ENCODE measurements at places on chromosomes 3 and 15.
A peak's percentile ranks its signal among the peaks of the same experiment; 100 is the strongest.

DNA sequence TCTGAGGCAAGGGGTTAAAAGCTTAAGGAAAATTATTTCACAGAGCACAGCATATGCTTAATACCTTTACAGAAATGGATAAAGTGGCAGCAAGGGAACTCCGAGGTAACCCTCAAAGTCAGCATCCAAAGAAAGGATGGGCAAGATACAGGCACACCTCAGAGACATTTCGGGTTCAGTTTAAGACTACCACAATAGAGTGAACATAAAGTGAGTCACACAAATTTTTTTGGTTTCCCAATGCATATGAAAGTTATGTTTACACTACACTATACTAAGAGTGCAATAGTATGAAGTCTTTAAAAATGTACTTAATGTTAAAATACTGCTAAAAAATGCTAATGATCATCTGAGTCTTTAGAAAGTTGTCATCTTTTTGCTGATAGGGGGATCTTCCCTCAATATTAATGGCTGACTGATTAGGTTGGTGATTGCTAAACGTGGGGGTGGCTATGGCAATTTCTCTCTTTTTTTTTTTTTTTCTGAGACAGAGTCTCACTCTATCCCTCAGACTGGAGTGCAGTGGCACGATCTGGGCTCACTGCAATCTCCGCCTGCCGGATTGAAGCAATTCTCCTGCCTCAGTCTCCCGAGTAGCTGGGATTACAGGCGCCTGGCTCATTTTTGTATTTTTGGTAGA lies 10.0 kb downstream of the UBR1 start:
- no peak for DNase-seq

- DNase-seq: no peak
Measured at GRCh38 chr3:65902304-65902793, 136.4 kb downstream of the MAGI1 start.

- DNase-seq: no peak
Measured at GRCh38 chr15:35308802-35309201, 223.7 kb upstream of the NANOGP8 start.

DNA sequence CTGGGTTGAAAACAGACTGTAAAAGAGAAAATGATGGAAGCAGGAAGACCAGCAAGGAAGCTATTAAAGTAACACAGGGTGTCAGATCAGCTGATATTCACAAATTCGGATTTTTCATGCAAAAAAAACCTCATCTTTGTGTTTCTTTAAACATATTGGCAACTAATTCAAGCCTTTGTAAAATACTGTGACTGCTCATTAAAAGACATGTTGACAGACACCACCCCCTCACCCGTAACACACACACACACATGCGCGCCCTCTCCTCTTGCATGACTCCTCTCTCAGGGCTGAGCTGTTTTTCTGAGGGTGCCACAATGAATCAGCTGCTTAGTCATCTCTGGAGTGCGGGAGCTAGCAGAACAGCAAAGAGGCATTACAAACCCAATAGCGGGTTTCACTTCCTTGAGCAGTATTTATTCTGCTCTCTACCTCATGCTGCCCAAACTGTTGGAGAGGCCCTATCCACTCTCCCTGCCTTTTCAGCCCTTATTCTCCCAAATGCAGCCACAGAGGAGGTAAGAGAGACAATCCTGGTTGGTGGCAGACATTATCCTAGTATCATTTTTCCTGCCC lies 35.8 kb upstream of the CCDC80 start:
- DNase-seq: peak; percentile 38

DNA sequence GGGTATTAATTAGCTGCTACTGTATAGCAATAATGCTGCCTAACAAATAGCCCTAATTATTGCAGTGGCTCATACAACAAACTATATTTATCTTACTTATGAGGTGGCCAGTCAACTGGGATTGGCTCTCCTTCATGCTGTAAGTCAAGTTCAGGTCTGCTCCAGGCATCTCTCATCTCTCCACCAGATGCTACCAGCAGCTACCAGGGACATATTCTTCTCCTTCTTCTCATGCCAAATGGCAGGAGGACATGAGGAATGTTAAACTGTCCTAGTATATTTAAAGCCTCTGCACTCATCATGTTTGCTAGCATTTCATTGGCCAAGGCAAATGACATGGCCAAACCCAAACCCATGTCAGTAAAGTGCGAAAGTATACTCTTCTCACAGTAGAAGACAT lies 17.3 kb downstream of the SV2B start:
- no peak for DNase-seq

- no peak for DNase-seq
Measured at GRCh38 chr3:162052636-162053035, 556.0 kb downstream of the OTOL1 start.

DNA sequence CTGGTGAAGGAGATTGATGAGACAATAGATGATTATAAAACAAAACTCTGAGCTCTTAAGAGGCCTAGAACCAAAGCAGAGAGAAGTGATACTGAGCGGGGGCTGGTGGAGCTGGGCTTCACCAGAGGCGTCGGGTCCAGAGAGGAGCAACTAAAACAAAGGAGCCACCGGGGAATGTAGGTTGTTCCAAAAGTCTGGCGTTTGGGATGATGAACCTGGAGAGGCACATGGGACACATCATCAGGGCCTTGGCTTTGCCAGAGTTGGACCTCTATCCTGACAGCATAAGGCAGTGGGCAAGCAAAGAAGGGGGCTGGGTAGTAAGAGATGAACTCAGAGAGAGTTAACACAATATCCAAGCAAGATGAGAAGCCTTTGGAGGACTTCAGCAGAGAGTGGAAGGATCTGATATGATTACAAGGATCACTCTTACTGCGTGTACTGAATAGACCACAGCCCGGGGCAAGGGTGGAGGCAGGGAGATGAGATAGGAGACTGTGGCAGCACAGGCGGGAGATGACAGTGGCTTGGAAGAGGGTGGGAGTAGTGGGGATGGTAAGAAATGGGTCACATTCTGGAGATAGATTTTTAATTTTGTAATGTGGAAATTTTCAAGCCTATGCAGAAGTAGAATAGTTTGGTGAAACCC lies 36.0 kb upstream of the RASA2 start:
- DNase-seq: no peak

DNA sequence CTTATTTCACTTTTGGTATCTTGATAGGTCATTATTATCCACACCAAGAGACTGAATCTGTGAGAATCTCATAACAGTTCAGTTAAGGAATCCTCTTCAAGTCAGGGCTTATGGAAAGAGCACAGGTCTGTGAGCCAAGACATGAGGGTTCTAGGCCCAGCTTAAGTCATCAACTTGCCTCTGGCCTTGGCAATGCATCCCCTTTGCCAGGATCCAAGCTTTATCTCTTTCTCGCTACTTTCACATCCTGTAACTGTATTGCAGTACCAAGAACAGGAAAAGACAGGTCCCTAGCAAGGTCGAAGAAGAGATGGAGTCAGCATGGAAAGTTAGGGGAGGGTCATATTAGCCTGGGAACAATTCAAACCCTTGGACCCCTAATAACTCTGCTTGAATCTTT lies 13.5 kb upstream of the APOD start:
- DNase-seq: no peak

DNA sequence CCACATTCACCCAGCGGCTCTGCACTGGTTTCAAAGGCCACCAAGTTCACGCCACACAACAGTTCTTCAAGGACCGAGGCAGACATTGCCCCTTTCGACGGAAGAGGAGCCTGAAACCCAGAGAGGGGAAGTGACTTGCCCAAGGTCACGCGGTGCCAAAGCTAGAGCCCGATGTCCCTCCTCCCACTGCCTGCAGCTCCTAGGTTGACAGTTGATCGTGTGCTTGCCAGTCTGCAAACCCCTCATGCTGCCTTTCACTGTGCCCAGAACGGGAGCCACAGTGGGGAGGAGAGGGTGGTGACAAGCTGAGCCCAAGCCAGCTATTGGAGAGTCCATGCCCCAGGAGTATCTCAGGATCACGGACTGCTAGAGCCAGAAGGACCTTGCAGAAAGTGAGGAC lies 230.9 kb downstream of the XXYLT1 start:
- DNase-seq: no peak

DNA sequence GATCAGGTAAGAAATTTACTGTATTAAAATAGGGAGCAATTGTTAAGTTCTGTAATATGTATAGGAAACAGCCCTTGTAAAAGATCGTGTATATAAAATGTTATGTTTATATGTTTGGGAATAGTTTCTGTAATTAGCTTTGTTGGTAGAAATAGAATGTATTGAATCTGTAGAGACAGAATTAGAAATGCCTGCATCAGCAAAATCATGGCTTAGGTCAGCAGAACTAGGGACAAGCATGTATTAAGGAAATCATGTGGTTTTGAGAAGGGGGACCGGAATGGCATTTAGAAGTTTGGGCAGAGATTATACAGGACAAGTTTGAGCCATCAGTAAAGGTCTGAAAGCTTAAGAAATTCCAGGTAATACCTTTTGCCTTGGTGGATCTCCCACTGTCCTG lies 177.9 kb downstream of the ERC2 start:
- no peak for DNase-seq

GRCh38 chr15:98666841-98667240 lies 18.5 kb downstream of the IGF1R start:
- no peak for DNase-seq

GRCh38 chr3:72092778-72093177 lies 307.8 kb upstream of the PROK2 start:
- no peak for DNase-seq

GRCh38 chr15:39624806-39625205 lies 43.9 kb downstream of the THBS1 start:
- peak; percentile 53 for DNase-seq

DNA sequence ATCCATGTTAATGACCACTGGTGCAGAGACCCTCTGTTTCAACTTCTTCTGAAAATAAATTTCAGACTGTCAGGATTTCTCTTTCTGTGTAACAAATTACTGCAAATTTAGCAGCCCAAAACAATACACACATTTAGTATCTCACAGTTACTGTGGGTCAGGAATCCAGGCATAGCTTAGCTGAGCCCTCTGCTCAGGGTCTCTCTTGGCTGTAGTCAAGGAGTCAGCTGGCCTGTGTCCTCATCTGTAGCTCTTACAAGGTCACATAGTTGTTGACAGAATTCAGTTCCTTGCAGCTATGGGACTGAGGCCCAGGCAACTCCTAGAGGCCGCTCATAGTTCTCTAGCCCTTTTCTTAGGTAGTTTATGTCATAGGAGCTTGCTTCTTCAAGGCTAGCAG lies 51.9 kb downstream of the NKIRAS1 start:
- DNase-seq: no peak

- DNase-seq: no peak
Measured at GRCh38 chr15:77163781-77164384, 93.0 kb upstream of the TSPAN3 start.

DNA sequence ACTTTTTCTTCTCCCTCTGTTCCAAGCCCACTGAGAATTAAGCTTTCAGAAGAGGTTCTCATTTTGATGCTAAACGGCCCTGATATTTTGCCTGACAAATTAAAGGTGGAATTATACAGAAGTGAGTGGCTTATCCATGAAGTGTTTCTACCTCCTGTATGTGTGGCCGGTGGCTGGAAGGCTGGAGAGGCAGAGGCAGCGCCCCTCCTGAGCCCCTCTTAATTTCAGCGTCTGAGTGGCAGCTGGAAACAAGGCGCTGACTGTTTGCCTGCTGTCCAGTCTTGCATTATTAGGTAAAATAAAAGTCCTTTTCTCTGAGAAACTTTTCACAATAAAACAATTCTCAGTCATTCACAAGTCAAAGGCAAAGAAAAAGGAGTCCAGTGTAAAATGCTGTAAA lies 685.7 kb downstream of the MCTP2 start:
- DNase-seq: no peak

DNA sequence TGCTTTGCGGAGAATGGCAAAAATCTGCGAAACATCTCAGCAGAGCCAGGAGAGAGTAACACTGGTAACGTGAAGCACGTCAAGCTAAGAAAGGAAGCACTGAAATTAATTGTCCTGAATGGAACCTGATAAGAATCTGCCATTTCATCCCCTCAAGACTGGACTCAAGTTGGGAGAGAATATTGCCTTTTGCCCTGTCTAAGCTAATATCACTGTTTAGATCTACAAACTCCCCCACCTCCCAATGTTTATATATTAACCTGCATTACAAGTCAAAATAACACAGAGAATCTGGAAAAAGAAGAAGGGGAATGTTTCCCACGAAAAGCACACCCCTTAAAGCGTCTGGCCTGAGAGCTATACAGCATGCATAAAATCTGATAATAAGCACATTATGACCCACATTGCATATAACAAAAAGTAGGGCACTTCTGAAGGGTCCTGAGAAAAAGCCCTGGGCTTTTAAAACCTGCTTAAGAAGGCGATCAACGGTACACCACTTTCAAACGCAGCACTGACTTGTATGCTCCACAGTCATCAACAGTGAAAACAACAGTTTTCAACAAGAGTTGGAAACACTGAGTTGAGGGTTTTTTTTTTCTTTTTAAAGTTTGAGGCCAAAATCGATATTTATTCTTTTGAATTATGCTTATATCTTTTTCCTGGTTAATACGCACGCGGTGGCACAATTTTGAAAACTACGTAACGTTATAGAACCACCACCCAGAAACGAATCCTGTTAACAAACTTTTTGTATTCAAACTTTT lies 1.4 kb upstream of the KAT2B start:
- DNase-seq: no peak

- DNase-seq: no peak
Measured at GRCh38 chr3:194584320-194584776, 48.9 kb downstream of the TMEM44 start.

DNA sequence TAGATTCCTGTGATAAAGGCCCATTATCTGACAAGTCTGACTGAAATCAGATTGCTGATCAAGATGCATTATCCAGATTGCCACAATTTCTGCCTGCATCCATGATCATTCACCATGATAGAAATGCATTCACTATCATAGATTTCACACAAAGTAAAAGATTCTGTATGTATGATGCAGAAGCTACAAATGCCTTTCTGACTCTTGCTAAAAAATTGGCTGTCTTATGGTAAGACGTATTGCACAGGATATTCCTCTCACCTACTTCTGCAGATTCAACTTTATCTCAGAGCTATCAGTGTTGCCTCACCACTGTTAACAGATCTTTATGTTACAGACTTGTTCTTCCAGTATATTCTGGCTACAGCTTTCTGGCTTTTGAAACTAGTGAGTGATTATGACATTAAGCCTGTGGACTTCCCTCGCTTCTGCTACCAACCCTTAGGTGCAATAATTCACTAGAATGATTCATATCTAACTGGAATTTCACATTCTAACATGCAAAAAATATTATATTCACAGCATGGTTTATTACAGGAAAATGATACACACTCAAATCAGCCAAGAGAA lies 955.3 kb downstream of the EPHA3 start:
- no peak for DNase-seq
